Cardiac muscle cell (in vitro differentiated cells and primary cell): ENCODE measurements at places on chromosomes 12 and 14. TPM values are rescaled to one million over a fixed set of nuclear protein-coding genes. Genes with fewer than 3 reads are reported as not detected.

- no peaks in the 10 kb centered on the region for H3K36me3 ChIP-seq
- no peaks in the 10 kb centered on the region for H3K27me3 ChIP-seq
- no peak overlapping the region for H3K4me3 ChIP-seq
- H3K27ac ChIP-seq: no peak overlapping the region
Measured at GRCh38 chr12:116126610-116127009, 150.9 kb downstream of the MED13L start.

- peak; percentile 45 for DNase-seq
- H3K27me3 ChIP-seq: peaks cover 79% of the 10 kb centered on the region
- no peaks in the 10 kb centered on the region for H3K4me1 ChIP-seq
Measured at GRCh38 chr12:57475271-57476161, 4.2 kb downstream of the ARHGAP9 start.

- no peak for DNase-seq
- H3K27me3 ChIP-seq: peaks cover 50% of the 10 kb centered on the region
- no peak overlapping the region for H3K4me3 ChIP-seq
- H3K27ac ChIP-seq: no peak overlapping the region
- no peaks in the 10 kb centered on the region for H3K36me3 ChIP-seq
Measured at GRCh38 chr14:67512463-67513310, 20.4 kb upstream of the PLEKHH1 start.

DNA sequence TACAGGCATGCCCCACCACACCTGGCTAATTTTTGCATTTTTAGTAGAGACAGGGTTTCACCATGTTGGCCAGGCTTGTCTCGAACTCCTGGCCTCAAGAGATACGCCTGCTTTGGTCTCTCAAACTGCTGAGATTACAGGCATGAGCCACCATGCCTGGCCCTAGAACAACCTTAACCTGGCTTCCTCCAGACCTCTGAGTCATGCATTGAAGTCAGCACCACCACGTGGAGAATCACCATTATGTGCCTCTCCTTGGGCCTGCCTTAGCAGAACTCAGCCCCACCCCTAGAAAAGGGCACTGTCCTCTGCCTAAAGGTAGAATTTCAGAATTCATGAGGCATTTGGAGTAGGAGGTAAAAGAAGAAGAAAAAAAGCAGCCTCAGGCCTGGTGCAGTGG lies 49.0 kb downstream of the LIMA1 start:
- no peaks in the 10 kb centered on the region for H3K27me3 ChIP-seq
- no peak overlapping the region for H3K27ac ChIP-seq
- no peak for DNase-seq
- no peaks in the 10 kb centered on the region for H3K4me1 ChIP-seq

DNA sequence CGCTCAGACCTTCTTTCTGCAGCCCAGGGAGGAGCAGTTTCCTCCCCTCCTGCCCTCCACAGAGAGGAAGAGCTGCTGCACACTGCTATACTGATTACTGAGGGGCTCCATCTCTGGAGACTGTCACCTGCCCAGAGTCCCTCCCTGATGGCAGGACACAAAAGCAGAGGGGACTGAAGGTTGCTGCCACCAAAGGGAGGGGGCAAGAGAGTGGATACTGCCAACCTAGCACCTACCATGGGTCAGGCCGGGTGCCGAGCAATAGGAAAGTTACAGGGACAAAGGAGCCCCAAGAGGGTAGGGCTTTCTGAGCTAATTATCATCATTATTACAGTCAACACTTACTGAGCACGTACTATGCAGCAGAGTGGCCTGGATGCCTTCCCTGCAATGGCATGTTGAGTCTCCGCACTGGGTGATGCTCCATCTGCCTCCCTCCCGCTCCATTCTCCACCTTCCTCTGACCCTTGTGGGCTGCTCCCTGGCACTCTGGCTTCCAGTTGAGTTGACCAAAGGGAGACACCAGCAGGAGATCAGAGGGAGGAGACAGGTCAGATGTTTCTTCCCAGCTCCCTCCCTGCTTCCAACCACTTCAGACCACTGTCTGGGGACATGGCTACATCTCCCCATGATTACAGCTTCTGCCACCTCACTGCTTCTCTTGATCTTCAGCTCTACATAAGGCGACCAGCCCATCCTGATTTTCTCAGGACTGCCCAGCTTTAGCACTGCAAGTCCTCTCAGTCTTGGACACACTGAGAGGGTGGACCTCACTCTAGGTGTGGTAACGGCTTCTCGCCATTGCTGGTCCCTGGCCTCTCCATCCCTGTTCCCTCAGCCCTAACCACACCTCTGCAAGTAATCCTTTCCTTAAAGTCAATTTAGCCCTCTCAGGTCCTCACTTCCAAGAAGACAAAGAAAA lies 2.6 kb upstream of the KRT79 start:
- H3K27ac ChIP-seq: no peak overlapping the region
- no peak overlapping the region for H3K4me3 ChIP-seq
- no peak for DNase-seq
- no peaks in the 10 kb centered on the region for H3K36me3 ChIP-seq

Gene ACOT6
- 0.18 and 0.45 TPM in 2 replicates for total RNA-seq
